Fibroblast of skin of left biceps (primary cell): ENCODE measurements at places on chromosomes 2 and 18.
A peak's percentile ranks its signal among the peaks of the same experiment; 100 is the strongest.

DNA sequence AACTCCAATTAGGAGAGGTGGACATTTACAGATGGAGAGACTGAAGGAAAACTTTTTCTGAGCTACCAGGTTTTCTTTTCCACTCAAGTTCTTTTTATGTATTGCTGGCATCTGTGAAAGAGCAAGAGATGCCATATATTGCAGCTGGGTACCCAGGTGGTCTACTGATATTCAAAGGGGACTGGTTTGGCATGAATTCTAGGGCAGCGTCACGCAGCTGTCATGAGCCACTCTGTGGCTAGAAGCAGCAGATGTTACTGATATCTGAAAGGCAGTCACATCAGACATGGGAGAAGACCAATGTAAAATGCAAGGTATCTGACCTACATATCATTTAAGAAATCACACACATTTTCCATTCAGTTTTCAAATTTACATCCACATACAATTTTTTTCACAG lies 408.8 kb downstream of the GALNT13 start:
- DNase-seq, result no peak

GRCh38 chr2:60530660-60531281 lies 22.7 kb downstream of the BCL11A start:
- no peak for DNase-seq

GRCh38 chr18:49690312-49690711 lies 123.0 kb downstream of the ACAA2 start:
- DNase-seq, result peak; percentile 93

DNA sequence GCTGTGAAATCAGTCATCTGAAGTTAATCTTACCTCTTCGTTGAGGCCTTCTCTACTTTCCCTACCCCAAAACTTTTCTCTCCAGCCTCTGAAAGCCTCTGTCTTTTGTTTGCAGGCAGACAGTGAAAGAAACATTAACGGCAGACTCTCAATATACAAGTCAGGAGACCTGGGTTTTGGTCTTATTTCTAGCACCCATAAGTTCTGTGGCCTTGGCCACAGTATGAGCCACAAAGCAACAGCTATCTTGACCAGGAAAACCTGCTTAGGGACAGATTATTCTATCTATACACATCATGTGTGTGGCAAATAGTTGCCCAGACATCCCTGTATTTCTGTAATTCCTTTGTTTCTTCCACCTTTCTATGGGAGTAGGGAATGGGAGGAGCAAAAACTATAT lies 318.3 kb downstream of the AGPS start:
- DNase-seq, result no peak

DNA sequence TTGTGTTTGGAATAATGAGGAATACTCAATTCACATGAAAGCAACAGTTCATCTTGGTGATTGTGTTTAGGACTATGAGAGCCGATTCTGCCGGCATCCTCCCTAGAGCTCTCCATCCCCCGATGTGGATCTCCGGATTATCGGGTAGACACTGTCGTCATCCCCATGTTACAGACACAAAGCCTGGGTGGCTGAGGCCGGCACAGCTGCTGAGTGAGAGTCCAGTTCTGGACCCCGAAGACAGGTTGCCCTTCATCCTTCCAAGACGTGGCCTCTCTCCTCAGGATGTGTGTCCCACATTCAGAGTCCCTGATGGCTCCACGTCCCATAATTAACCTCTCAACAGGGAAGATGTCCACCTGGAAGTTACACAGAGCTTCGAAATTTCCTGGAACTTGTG lies 129.3 kb downstream of the HDAC4 start:
- DNase-seq, result no peak

- DNase-seq, result no peak
Measured at GRCh38 chr2:182404975-182405561, 21.8 kb downstream of the PDE1A start.

DNA sequence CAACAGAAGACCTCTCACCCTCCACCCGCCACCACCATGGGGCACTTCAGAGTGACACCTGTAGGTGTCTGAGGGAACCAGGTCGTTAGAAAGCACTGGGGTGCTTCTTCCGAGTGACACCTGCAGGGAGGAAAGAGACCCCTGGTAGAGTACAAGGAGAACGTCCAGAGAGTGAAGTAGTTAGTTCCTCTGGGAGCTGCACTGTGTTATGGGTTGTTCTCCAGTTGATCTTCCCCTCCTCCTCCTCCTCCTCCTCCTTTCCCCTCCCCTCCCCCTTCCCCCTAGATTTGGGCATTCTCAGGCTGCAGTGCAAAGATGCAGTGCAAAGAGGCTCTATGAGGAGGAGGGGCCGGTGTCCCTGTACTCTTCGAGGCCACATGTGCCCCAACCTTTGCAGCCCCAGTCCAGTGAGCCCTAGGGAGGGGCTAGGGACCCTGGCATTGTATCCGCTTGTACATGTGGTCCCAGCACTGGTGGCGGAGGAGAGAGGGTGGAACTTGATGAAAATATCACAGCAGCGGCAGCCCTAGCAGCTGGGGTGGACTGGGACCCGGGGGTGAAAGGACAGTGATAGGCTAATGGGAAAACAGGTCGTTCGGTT lies 850 bp downstream of the DNAJB2 start:
- DNase-seq, result no peak

GRCh38 chr2:23656597-23656973 lies 270.3 kb downstream of the ATAD2B start:
- no peak for DNase-seq

DNA sequence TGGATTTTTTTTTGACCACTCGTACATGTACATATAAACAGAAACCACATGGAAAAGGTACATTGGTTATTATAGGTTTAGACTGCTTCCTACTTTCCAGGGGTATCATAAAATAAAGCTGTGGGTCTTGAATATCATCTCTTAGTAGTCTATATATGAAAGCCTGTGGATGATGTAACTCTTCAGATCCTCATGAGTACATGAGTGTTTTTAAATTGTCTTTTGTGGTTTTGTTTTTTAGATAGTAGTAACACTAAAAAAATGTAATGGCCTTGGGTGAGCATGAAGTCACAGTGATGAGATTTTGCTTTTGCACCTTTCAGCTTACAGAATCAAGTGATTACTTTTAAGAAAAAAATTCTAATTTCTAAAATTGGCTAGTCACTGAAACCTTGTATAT lies 80.2 kb downstream of the RAB3GAP1 start:
- DNase-seq, result peak; percentile 13

DNA sequence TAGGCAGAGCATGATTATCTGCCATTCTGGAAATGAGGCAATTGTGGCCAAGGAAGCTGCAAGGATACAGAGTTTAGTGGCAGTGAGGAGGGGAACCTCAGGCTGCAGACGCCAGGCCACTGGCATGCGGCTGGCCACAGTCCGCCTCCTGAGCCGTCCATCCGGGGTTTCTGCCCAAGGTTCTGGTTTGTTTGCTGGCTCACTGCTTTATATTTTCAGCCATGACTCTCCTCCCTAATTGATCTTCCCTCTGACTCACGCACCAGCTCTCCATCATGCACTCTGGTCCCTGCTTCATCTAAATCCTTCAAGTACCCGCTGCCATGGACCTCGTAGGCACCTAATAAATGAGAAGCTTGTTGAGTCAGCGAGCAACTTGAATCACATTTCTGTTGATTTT lies 107.8 kb upstream of the REV1 start:
- no peak for DNase-seq

GRCh38 chr2:177868806-177869205 lies 203.8 kb downstream of the PDE11A start:
- no peak for DNase-seq

DNA sequence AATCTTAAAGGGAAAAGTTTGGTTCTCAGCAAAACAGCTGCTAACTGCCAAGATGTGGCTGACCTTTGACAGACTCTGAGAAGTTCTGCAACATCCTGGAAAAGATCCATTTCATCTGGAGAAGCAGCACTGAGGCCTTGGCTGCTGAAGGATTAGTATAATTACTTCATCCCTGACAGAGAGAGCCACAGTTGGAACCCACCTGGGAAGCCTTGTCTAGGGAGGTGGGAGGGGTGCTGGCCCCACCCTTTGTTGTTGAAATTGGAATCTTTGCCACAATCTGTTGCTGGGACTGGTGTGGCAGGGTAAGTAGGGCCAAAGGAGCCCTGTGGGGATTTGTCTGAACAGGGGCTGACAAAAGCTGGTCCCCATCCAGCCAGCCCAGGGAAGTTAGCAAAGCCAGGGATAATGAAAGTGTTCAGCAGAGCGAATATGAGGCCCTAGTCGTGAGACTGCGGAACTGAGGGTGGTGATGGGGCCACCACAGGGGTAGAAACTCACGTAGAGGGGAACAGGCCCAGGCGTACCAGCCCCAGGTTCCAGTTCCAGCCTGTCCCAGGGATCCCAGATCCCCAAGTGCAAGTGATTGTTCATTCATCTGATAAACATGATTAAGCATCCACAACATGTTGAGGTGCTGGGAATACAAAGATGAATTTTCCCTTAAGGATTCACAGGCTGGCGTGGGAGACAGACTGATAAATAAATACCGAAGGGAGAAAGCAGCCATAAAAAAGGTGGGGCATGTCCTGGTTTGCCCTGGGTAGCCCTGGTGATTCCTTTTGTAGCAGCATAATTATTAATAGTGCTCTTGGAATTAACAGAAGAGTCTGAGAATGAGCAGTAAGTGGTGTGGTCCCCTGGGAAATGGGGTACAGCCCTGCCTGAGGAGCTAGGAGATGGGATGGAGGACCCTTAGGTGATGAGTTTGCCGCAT lies 60.0 kb downstream of the MYO1B start:
- DNase-seq, result peak; percentile 64

GRCh38 chr2:42789751-42790150 lies 2.6 kb downstream of the HAAO start:
- no peak for DNase-seq

- no peak for DNase-seq
Measured at GRCh38 chr18:54780285-54780861, 47.9 kb upstream of the RAB27B start.

DNA sequence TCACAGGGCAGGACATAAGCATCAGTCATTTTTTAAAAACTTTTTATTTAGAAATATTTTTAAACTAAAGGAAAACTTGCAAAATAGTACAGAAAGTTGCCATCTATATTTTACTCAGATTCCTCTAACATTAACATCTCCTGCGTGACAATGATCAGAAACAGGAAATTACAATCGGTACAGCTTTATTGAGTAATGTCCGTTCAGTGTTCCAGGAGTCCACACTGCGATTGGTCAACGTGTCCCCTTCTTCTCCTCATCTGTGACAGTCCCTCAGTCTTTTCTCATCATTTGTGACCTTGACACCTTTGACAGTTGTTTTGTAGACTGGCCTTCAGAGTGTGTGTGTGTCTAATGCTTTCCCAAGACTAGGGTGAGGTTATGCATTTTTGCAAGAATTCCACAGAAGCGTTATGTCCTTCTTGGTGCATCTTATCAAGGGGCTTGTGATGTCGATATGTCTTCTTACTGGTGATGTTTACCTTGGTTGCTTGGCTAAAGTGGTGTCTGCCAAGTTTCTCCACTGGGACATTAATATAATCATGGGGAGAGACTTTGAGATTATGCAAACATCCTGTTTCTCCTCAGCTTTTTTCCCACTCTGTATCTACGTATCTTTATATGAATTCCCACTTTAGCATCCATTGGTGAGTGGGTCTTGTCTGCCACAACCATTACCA lies 21.4 kb upstream of the TMEM177 start:
- no peak for DNase-seq

DNA sequence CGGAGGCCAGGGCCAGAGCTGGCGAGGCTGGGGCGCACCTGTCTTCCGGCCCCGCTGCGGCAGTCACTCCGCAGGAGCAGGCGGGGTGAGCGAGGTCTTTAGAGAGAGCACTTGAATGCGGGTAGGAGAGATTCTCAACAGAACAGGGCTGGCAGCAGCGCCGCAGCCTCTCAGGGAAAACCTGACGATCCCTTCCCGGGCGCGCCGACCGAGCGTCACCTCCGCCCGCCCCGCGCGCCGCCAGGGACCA lies 526 bp downstream of the PRKRA start:
- no peak for DNase-seq

DNA sequence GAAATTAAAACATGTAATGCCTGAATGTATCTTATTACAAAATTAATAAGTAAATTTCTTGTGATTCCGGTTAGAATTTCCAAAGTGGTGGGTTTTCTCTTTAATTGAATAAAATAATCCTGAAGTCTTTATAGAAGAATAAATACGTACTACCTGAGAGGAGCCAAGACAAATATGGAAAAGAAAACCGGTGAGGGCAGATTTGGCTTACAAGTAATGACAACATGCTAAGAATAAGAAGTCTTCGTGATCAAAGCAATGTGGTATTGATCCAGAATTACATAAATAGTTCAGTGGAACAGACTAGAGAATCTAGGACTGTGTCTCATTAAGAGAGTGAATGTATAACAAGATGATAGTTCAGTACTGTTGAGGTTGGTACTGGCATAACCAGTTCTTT lies 167.5 kb downstream of the NEDD4L start:
- DNase-seq, result no peak

DNA sequence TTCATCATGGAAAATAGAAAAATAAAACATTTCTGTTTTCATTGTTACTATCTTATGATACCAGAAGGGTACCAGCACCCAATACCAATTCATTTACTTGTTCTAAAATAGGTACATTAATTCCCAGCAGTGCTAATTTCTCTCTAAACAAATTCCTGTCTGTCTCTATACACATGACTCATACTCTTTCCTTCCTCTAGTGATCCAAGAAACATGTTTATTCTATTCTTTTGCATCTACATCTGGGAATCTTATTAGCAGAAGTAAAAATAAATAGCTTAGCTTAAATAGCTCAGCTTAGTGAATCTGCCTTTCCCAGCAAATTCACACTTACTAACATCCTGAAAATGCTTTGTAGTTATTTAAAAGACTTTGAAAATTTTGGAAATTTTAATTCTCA lies 84.5 kb upstream of the MAPRE2 start:
- DNase-seq, result no peak

DNA sequence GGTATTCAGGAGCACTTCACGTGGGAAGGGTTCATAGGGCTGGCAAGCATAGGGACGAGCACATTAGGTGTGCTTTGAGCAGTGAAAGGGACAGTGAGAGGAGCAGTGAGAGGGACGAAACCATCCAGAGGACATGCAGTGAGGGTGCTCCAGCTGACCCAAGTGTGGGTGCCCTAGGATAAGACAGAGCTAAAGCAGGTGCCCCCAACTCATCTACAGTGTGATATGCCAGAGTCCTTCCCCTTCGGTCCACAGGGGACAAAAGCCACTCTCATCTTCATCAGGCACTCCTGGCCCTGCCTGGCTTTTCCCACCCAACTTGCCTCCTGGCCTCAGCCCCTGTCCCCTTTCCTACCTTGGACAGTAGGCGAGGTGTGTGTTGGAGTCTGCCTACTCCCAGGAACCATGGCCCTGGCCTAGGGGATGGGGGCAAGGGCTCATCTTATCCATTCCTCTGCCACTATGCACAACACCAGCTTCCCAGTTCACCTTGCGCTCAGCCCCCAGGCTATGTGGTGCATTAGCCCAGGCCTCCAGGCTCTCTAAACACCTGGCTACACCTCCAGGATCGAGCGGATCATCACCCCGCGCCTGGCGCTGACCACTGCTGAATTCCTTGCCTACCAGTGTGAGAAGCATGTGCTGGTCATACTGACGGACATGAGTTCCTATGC lies 16.1 kb upstream of the ANKRD53 start:
- no peak for DNase-seq
